ENCODE measurements at places on chromosomes 2 and 18.

- DNase-seq = no peak
Measured at GRCh38 chr18:74264303-74265020, 27.3 kb downstream of the CYB5A start.

- DNase-seq = no peak
Measured at GRCh38 chr2:80303909-80304837, at the start of gene LRRTM1. Gene LRRTM1 (minus strand): TSS chr2:80304752. CDS start chr2:80303819, 933 bp downstream.

DNA sequence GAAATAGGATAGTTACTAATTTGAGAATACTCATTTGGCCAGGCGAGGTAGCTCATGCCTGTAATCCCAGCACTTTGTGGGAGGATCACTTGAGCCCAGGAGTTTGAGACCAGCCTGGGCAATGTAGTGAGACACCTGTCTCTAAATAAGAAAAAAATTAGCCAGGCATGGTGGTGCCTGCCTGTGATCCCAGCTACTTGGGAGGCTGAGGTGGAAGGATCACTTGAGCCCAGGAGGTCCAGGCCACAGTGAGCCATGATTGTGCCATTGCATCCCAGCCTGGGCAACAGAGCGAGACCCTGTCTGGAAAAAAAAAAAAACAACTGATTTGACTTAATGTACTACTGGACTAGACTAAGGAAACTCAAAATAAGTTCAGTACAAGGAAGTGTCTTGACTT is 32.7 kb upstream of the ZNF638 start:
- DNase-seq = no peak

GRCh38 chr18:62436636-62437234 is 86.1 kb upstream of the ZCCHC2 start:
- DNase-seq = no peak

DNA sequence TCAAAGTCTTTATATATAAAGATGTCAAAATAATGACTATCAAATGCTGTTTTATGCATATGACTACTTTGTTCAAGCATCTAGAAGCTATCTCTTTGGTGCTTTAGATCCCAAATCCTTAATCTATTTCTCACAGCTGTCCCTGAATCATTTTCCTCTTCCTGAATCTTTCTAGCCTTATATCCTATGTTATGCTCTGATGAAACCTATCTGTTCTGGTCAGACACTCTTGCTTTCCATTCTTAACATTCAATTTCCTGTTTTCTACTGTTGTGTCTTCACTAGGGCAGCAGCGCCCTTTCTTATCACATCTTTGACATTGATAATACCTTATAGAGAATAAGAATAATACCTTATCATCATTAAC is 6.3 kb upstream of the PARD3B start:
- DNase-seq = no peak

DNA sequence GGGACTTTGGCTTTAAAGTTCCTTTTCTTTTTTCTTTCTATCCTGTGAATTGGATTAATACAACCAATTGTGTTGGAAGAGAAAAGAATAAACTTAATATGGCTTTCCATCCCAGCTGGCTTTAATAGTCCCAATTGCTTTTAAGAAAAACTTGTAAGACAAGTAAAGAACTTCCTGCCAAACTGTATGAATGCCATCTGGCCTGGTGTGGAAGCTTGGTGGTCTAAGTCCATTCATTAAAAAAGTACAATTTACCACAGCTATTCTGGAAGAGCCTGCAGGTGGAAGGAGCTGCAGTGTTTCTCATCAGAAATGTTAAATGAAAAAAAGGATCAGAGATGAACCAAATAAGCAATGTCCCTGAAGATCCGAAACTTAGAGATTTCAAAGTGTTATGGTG is 103.9 kb downstream of the KLHL14 start:
- DNase-seq = no peak

- no peak for DNase-seq
Measured at GRCh38 chr2:73703675-73704074, 33.5 kb downstream of the TPRKB start.

- DNase-seq = no peak
Measured at GRCh38 chr2:24496959-24497358, 5.9 kb downstream of the NCOA1 start.

GRCh38 chr2:102106133-102106556 is 36.4 kb upstream of the IL1R1 start:
- no peak for DNase-seq

GRCh38 chr18:53918091-53918490 is 306.4 kb downstream of the MBD2 start:
- no peak for DNase-seq

DNA sequence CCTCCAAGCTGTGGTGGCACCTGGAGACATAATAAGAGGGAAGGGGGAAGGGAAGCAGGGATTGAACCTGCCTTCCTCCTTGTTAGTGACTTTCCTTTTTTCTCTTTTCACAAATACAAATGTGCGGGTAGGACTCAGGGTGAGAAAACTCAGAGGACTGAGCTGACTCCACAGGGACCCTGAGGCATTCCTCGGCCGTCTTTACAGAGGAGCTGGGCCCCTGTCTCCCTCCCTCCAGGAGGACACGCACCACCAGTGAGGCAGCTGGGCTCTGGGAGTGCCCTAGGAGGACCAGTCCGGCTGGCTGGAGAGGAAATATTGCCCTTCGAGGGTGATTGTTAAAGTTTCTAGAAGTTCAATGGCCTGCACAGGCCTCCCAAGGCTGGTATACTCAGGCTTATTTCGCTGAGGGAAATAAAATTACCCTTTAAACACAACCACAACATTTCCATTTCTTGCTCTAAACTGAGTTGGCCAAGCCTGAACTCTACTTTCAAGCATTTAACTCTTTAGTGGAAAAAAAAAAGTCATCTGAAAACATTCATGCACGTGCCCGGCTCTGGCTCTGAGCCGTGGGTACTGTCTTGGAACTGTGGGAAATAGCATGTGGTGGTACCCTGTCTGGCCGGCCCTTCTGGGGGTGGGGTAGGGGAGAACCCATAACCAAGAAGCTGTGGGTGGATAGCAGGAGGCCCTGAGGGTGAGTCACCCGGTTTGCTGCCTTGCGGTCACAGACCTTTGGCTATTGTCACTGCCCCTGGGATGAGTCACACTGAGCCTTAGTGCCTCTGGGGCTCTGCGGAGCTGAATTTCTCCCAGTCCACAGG is 116.0 kb downstream of the COPS8 start:
- no peak for DNase-seq

DNA sequence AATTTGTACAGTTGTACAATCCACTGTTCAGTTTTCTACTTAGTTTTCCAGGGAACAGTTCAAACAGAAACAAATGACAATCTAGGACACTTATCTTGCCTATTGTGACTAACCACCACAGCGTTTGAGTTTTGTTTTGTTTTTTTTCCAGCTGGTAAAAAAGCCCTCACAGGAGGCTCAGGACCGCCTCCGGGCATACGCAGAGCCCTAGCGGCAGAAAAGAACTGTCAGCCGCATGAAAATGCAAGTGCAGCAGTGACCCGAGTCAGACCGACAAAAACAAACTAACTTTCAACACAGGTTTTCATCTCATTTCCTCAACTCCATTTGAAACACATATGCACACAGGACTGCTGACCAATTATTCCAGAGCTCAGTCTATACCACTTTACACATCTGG is 68.6 kb downstream of the STEAP3 start:
- no peak for DNase-seq

GRCh38 chr2:94956797-94957391 is 68.6 kb upstream of the MAL start:
- DNase-seq = peak; percentile 18

DNA sequence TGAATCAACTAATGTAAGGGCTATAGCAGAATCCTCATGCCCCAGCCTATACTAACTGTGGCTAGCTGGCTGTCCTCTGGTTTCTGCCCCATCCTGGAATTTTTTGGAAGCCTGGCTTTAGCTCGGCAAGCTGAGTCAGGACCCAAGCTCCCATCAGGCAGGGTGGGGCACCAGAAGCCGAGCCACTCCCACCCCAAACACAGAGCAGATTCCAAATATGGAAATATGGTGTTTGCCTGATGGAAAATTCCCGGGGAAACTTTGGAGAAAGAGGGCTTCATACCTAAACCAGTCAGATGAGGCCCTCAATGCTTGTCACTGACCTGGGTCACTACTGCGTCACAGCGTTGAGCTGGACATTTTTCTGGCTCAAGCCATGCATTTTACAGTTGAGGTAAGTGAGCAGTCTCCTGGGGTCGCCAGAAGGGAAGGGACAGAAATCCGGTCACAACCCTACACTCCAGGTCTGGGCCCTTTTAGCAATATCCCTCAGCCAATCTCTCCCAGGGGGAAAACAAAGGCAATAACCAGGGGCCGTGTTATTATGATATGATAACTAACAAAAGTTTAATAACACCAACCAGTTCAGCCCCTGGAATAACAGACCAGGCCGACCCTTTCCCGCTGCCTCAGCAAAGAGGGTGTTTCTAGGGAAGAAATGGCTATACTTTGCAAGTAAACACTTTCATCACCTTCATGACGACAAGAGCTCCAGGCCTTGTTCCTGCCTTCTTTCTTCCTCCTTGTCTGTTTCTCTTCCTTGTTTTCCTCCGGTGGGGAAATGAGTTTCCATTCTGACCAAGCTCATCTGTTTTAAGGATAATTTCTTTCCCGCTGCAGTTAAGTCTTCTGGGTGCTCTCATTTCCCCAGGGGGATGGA is 37.7 kb downstream of the PSD4 start:
- DNase-seq = no peak

GRCh38 chr18:40159141-40160017 is 1795.7 kb upstream of the PIK3C3 start:
- no peak for DNase-seq

DNA sequence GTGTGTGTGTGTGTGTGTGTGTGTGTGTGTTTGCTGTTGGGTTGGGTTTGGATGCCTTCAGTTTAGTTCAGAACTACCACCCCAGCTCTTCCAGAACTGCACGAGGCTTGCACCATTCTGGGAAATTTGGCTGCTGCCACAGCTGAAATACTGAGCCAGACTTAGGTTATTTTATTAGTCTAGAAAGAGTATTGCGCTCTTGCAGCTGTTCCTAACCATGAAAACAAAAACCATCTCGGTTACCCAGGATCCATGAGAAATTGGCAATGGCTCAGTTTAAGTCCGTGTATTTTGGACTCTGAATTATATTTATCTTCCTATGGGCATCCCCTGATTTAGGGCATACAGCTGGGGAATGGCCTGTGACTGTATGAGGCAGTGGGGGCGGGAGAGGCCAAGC is 83.2 kb downstream of the TANC1 start:
- DNase-seq = no peak

DNA sequence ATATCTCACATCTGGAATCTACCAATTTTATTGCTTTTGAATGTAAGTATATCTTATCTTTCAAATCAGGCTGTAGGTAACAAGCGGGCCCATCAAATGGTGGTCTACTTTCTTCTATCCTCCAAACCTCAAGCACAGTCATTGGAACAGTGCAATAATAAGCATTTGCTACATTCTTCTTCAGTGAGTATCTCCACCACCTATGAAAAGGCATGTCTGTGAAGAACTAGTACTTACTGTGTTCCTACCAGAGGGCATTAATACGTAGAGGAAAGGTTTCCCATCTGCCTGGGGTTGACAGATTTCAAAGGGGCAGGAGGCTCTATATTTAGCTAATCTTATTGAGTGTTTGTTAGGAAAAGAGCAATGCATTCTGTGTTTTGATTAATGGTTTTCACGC is 411.1 kb downstream of the NCKAP5 start:
- no peak for DNase-seq

DNA sequence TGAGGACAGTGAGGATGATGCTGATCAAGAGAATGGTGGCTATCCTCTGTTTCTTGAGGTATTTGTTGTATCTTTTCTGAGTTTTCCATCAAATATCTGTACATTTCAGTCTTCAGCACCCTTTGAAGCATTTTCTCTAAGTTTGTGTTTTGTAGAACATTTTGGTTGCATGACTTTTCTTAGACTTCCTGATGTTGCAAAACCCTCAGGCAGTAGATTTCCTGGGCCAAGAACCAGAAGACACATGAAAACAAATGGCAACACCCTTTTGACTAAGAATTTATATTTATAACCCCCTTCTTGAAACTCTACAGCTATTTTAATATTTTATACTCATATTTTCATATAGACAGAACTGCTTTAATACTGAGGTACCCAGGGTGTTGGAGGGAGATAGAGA is 16.2 kb downstream of the HNMT start:
- DNase-seq = no peak

DNA sequence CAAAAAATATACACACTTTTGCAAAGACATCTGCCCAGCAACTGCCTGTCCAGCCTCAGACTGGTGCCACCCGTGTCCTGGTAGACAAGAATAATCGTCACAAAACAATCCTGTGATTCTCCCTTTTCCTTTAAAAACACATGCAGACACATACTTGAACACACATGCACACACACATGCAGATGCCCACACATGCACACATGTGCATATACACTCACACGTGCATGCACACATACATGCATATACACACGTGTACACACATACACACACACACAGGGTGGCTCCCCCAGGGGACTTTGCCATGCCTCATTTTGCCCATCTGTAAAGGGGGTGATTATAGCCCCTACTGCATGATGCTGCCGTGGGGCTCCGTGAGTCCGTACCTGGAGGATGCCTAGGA is 24.9 kb upstream of the ALPP start:
- no peak for DNase-seq

- DNase-seq = no peak
Measured at GRCh38 chr2:171226461-171226860, 65.8 kb upstream of the TLK1 start.

DNA sequence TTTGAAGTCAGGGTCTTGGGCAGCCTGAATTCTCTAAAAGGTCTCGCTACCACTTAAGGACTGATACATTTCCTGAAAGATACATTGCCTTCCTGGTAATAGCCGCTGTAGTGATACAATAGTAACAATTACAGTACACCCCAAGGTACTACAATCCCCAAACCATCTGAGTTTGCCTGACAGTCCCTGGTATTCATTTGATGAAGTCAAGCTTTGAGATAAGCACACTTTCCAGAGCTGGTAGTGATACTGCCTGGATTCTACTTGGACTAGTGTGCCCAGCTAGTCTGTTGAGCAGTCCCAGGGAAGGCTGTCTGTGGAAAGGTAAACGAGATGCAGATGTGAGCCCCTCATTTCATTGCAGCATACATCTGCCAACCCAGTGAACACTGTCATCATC is 24.4 kb upstream of the ITGB6 start:
- DNase-seq = no peak

DNA sequence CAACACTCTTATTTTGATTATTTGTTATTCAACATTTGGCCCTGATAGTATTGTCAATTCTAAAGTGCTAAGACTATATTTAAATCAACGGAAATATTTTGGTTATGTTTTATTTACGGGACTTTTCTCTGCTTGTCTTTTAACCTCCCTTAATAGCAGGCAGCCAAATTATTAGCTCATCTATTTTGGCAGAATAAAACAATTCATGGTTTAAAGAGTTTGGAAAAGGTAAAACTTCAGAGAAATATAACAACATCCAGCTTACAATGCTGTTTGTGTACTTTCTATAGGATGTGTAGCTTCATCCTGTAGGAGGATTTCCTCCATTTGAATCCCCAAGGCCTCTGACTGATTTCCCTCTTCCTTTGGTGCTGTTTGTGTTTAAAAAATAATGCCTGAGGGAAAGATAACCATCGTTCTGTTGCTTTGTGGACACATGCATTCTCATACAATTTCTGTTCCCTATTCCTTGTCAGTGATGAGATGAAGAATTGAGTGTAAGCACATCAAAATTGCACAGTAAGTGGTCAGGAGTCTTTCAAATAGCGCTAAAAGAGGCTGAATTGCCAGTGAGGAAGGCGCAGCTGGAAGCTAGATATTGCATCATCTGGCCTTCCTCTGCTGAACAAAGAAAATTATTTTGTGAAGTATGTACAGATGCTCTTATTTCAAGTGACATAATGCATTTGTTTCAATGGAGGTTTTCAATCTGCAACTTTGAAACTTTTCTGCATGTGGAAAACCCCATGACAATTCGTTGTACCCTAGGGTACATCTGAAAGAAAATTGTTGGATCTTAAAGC is 80.3 kb downstream of the CD28 start:
- DNase-seq = no peak
